ENCODE measurements at places on chromosomes 2 and 18. TPM values are rescaled to one million over a fixed set of nuclear protein-coding genes. Genes with fewer than 3 reads are reported as not detected.

Gene COLEC12
- 23.3 TPM for polyA plus RNA-seq

GRCh38 chr2:169757778-169758177 lies 24.1 kb downstream of the KLHL23 start:
- no peak for DNase-seq

DNA sequence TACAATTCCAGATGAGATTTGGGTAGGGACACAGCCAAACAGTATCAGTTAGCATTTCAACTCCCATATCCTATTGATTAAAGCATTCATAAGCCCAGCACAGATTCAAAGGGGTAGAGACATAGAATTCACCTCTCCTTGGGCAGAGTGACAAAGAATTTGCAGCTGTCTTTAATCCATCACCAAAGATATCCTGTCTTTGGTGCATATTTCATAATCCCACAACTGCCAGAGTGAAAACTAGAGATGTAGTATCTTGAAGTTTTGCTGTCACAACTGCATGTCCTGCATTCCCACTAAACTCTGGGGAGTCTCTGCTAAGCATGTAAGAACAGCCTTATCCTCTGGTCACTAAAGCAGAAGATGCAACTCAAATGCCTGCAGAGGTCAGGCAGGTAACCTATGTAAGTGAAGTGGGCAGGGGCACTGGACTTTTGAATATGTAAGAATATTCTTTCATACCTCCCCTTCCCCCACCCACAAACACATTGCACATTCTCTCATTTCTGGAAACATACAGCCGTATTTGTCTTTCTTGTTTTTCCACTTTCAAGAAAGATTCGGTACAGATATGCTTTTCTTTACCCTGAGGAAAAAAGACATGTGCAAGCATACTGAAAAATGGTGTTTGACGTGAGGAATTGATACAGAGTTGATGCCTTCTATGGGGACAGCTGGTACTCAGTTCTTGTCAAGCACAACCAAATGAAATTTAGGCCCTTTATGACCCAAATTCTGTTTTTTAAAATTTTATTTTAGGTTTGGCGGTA lies 283.1 kb downstream of the SP3 start:
- no peak for DNase-seq

GRCh38 chr2:65583061-65583460 lies 150.7 kb upstream of the SPRED2 start:
- DNase-seq, result no peak

Gene ARHGAP15
- polyA plus RNA-seq, result 3.7 TPM

- DNase-seq, result peak; percentile 47
Observed at GRCh38 chr18:46148810-46149209, 44.6 kb downstream of the HAUS1 start.

- DNase-seq, result no peak
Observed at GRCh38 chr18:48728204-48728833, 189.5 kb downstream of the CTIF start.

Gene ADD2
- polyA plus RNA-seq, result 6.0 TPM
